Stimulated activated CD4-positive, alpha-beta T cell treated with anti-CD3 and anti-CD28 coated beads, Interleukin-12 subunit alpha, Interleukin-12 subunit beta, amount 100 ng/mL, for 24 hours (primary cell): ENCODE measurements at places on chromosomes 4 and X.
A peak's percentile ranks its signal among the peaks of the same experiment; 100 is the strongest.

DNA sequence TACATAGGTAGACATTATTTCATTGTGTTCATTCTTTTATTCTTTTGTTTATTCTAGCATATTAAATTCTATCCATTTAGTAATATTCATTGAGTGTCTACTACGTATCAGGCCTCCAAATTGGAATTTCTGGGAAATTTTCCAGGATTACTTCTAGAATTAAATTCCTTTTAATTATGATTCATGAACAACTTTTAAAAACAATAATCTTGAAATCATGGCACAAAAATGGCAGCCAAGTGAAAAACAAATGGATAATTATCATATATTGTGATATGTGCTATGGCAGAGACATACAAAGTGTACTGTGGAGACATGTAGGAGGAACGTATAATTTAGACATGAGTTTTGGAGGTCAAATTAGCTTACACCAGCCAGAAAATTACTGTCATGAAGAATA lies 868.5 kb downstream of the FAT4 start:
- no peak for DNase-seq

DNA sequence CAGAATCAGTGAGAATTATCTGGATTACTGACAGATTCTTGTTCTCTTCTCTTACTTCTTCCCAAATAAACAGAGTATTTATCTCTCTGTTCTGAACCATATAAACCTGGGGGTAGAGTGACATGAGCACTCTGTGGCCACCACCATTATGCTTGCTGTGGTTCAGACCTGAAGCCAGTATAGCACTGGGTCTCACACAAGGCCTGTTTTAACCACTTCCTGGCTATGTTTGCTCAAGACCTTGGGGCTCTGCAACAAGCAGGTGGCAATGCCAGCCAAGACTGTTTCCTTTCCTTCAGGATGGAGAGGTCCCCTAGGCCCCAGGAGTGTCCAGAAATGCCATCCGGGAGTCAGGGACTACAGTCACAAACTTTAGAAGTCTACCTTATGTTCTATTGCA lies 21.7 kb upstream of the HEPH start:
- no peak for DNase-seq

- no peak for DNase-seq
Observed at GRCh38 chr4:3829956-3830773, 64.0 kb downstream of the ADRA2C start.

GRCh38 chrX:27555514-27555913 lies 34.6 kb upstream of the DCAF8L2 start:
- DNase-seq, result no peak

DNA sequence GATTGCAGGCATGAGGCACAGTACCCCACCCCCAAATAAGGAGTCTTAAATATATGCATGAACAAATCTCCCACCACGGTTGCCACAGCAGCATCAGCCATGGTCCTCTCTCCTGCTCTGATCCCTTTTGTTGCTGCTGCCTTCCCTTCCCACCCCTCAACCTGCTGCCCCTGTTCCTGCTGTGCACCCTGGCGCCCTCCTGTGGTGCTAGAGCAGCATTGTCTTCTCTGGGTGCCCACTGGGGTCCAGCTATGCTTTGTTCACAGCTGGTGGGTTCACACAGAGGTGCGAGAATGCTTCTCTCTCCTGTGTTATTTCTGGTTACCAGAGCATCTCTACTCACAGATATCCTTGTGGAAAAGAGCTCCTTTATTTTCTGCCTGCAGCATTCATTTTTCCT lies 116.2 kb downstream of the GATB start:
- DNase-seq, result no peak

DNA sequence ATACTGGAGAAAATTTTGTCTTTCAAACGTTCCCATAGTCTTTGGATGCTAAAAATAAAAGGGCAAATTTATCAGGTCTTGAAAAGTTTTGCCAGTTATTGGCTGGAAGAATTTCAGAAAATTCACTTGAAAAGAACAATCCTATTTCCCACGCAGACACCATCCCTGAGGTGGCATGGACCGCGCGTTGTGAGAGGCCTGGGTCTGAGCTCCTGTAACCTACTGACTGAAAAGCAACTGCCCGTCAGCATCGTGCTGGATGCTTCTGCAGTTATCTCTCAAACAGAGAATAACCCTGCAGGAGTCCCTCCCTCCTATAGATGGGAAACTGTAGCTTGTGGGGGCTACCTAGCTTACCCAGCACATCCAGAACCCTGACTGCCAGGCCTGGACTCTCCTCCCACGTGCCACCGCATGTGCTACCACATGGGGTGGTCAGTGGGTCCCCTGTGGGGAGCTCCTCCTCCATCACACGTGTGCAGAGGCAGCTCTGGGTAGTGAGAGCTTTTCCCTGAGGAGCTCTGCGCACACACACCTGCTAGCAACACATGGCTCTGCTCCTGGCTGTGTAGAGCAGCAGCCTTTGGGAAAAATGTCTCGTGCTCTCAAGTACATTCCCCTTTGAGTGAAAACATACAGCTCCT lies 36.1 kb downstream of the NSG1 start:
- DNase-seq, result no peak

- no peak for DNase-seq
Observed at GRCh38 chr4:142350871-142351270, 495.2 kb downstream of the INPP4B start.

GRCh38 chrX:136221851-136222513 lies 29.2 kb downstream of the MAP7D3 start:
- DNase-seq, result no peak

DNA sequence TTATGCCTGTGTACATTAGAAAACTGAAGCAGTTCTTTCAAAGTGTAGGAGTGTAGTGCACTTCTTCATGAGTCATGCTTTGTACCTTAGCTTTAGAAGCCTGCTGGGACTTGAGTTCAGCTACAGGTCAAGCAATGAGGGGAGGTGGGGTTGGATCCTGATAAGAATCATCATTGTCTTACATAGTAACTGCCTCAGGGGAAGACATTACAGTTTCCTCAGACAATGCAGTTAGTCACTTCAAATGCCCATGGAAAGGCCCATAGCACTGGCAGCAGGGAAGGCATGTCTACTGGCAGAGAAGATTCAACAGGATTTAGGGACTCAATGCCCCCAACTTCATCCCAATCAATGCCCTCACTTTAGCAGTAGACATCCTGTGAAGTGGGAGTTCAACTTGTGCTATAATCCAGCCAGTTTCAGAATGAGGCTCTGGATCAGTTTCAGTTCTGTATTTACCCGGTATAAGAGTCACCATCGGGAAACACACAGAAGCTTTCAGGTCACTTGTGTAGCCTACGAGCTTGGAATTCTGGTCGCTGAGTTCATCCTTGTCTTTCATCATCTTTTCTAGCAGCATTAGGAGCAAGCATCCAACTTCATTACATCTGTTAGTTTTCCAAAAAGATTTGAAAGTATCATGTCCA lies 1216.5 kb downstream of the RAPGEF2 start:
- DNase-seq, result no peak

GRCh38 chrX:105658136-105658535 lies 164.2 kb upstream of the NRK start:
- no peak for DNase-seq

DNA sequence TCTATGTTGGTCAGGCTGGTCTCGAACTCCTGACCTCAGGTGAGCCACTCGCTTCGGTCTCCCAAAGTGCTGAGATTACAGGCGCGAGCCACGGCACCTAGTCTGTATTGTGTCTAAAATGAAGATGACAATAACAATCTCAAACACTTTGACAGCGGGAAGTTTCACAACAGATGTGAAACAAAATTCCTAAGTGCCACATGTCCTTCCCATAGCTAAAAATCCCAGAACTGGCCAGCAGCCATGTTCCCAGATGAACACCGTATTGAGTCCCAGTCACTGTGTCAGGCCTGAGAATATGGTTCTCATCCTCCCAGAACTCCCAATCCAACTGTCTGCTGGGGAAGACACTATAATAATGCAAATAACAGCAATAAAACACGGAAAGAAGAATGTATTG lies 16.4 kb upstream of the KLHL8 start:
- DNase-seq, result no peak

DNA sequence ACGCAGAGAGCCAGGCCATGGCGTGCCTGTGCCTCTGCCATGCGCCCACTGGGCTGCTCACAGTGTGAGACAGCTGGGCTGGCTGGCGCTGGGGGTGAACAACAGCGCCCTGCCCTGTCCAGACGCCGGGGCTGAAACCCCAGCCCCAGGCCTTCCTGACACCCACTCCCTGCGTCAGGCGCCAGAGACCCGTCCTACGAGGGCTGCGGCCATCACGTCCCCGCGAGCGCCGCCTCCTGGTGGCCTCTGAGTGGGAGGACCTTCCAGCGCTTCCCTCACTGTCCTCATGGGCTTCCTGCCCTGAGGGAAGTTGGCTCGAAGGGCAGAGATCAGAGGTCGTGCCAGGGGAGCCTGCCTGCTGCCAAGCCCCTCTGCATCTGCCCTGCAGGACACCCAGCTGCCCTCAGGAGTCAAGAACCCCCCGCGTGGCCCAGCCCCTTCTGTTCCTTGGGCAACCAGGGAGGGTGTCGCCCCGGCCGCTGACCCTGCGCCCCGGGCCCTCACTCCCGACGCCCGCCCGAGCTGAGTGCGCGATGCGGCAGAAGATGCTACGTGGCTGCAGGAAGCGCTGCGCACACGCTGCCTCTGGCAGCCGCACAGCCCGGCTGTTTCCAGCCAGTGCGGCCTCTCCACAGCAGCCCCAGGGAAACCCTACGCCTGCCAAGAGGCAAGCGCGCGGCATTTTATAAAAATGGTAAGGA lies 16.2 kb downstream of the NELFA start:
- no peak for DNase-seq

DNA sequence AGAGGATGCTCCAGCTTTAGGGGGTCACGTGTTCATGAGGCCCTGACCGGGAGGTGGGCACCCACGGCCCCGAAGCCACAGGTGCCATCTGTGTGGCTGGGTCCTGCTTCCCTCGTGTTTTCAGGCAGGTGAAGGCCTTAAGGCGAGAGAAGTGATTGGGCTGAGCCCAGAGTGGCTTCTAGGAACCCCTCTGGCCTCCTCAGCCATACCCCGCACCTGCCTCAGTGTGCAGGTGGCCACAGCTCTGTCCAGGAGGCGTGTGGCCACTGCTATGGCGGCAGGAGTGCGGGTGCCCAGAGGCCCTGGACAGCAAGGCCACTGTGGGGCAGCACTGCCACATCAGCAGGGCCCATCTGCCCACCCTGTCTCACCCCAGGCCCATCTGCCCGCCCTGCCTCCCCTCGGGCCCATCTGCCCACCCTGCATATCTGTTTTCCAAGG lies 25.0 kb downstream of the NKX1-1 start:
- DNase-seq, result no peak

DNA sequence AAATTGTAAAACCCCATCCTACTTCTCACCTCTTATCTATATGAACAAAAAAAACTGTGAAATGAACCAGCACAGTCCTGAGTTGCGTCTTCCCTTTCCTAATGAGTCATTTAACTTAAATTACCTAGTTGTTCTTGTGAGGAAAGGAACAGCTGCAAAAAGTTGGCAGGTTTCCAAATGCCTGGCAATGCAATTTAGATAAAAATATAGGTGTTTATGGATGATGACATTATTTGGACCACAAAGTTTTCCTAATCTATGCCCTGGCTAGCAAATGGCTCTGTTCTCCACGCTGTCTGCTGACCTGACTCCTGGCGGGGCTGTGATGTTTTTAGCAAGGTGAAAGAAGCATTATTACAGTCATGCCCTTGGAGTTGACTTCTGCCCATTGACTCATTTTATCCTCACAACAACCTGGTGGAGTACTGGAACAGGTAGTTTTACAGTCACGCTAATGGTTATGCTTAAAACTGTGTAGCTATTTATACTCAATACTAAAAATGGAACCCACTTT lies 29.8 kb upstream of the RELL1 start:
- DNase-seq, result peak; percentile 19

GRCh38 chr4:139314047-139314800 lies 11.9 kb upstream of the NDUFC1 start:
- DNase-seq, result no peak

DNA sequence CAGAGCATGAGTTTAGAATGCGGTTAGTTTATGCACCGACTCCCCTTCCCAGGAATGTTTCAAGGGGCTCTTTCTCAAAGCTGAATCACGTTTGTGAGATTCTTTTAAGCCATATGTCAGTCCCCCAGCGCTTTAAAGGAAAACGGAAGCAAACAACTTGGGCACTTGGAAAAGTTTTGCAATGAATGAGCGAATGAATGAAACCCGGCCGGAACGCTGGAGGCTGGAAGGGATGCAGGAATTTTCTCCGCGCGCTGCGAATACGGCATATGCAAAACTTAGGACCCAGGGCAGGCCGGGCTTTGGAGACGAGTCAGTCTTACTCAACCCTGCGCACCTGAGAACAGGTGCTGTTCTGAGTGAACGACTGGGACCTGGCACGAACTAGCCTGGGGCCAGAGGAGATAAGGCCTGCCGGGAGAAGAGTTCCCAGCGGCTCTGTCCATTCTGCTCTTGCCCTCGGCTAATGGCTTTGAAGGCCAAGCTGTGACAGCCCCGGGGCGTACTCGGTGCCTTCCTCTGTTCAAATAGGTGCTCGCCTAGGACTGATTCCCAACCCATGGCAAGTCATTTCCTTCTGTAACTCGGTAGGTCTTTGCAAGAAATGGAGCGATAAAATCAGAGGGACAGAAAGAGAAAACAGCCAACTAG lies 743 bp upstream of the NRK start:
- no peak for DNase-seq

- no peak for DNase-seq
Observed at GRCh38 chrX:26557691-26558321, 341.8 kb downstream of the MAGEB5 start.

GRCh38 chr4:150256841-150257730 lies 178.8 kb downstream of the DCLK2 start:
- DNase-seq, result no peak

- no peak for DNase-seq
Observed at GRCh38 chrX:20029728-20030127, 38.9 kb upstream of the BCLAF3 start.

GRCh38 chr4:7190691-7191545 lies 1.4 kb upstream of the SORCS2 start:
- DNase-seq, result no peak

DNA sequence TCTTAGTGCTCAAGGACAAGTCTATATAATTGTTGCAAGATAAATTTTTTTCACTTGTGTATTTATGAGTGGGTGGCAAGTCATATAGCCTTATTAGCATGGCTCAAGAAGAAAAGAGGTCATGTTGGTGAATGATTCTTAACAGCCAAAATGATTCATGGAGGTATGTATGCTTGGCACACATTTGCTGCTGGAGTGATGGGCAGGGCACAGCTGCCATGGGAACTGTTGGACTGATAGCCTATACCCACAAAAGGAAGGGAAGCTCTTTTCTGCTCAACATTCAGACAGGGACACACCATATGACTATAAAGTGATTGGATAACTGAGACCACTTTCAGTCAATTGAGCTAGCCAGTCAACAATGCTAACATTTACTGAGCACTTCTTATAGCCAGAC lies 46.8 kb upstream of the PITX2 start:
- no peak for DNase-seq

- no peak for DNase-seq
Observed at GRCh38 chr4:57182132-57182874, 72.1 kb upstream of the IGFBP7 start.
